H9 (cell line): ENCODE measurements at places on chromosomes 13 and 19. TPM values are rescaled to one million over a fixed set of nuclear protein-coding genes. Genes with fewer than 3 reads are reported as not detected.

GRCh38 chr13:54016542-54016941 lies 987.9 kb downstream of the OLFM4 start:
- no peak for DNase-seq

GRCh38 chr19:38682872-38683392 lies 35.5 kb downstream of the ACTN4 start:
- no peak for DNase-seq

- DNase-seq: no peak
Observed at GRCh38 chr13:109938255-109938936, 152.0 kb upstream of the IRS2 start.

DNA sequence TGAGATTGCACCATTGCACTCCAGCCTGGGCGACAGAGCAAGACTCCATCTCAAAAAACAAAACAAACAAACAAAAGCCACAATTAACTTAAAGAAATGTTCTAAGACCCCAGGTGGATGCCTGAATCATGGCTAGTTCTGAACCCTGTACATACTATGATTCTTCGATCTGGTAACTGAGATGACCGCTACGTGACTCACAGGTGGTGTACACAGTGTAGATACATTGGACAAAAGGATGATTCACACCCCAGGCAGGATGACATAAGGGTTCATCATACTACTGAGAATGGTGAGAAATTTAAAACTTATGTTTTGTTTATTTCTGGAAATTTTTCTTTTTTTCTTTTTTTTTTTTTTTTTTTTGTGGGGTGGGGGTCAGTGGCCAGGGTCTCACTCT lies 6.5 kb downstream of the ZNF426 start:
- DNase-seq: no peak

DNA sequence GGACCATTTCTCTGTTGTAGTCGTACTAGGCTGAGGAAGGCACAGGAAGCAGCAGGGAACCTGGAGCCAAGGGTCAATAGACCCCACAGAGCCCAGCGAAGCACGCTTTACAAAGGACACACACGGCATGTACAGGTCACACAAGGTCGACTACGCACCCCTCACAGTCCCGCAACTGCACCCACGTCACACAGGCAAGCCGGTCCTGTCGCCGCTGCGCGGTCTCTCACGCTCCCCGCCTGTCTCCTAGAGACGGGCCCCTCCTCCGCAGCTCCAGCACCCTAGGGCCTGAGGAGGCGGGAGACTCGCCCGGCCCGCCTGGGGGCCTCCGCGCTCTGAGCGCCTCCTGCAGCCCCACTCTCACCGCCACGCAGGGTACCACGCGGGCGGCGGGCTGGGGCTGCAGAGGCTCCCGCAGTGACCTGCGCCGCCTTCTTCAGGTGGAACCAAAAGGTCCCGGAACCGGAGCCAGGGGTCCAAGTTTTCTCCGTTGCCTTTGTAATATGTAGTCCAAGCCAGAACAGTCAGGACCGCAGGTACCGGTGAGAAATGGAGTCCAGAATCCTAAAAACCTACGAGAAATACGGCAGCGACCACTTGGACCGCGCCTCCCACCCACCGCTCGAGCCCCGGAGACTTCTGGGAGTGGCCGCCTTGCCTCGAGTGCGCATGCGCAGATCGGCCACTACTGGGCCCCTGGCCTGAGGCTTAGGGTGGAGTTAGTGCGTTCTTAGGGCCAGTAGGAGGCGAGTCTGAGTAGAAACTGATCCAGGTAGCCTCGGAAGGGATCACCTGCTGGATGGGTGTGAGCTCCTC lies at the start of gene ZNF607:
Gene ZNF607, minus strand, starts transcription at position 651 of the 816 bp plus-strand sequence. CDS start 8,143 bp downstream, outside the sequence.
- peak; percentile 97 for DNase-seq

The EVI5L gene
- 7.1 and 7.8 TPM in 2 replicates for total RNA-seq

DNA sequence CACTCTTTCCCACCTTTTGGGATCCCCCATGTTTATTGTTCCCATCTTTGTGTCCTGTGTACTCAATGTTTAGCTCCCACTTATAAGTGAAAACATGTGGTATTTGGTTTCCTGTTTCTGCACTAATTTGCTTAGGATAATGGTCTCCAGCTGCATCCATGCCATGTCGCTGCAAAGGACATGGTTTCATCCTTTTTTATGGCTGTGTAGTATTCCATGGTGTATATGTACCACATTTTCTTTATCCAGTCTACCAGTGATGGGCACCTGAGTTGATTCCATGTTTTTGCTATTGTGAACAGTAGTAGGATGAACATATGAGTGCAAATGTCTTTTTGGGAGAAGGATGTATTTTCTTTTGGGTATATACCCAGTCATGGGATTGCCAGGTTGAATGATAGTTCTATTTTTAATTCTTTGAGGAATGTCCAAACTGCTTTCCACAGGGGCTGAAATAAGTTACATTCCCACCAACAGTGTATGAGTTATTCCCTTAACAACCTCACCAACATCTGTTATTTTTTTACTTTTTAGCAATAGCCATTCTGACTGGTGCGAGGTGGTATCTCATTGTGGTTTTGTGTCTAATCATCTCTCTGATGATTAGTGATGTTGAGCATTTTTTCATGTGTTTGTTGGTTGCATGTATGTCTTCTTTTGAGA lies 55.7 kb upstream of the MEDAG start:
- no peak for DNase-seq

The CARD8 gene
- 20.3 and 21.0 TPM in 2 replicates for total RNA-seq

The VWA8 gene
- 16.6 and 17.4 TPM in 2 replicates for total RNA-seq

DNA sequence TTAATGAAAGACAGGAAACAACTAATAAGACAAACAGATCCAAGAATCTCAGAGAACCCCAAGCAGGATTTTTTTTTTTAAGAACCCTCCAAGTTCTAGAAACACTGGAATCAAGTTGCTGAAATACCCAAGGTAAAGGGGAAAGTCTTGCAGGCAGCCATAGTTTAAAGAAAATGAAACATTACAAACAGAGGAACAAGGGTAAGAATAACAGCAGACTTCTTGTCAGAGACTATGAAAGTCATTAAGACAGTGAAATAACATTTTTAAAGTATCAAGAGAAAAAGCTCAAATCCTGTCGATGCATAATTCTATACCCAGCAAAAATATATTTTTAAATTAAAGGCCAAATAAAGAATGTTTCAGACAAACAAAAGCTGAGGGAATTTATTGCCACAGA lies 67.1 kb downstream of the WASF3 start:
- DNase-seq: no peak
